T-helper 1 cell (primary cell): ENCODE measurements at places on chromosomes 2 and 18.

DNA sequence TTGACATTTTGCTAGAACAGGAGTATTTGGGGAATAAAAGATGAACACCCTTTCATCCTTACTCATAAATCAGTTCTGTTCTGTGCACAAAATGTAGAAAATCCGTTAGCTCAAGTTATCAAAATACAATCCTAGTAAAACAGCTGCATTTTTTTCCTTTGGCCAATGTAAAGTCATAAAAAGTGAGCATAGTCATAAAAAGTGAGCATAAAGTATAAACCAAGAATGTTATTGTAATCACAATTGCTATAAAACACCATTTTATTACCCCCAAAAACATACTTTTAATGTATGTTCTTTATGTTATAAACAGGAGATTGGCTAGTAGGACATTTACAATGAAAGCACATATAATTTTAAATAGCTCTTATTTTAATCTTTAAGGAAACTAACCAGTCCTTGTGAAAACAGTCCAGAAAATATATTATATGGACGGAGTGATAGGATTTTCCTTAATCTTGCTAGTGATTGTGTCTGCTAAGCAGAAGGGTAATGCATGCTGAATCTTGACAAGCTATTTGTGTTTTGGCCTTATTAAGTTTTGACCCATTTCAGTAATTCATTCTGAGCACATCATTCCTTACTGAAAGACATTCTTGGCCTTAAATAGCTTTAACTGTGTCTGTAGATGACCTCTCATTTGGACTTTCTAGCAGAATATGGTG, 891.8 kb downstream of the DSC3 start:
- DNase-seq, result no peak

DNA sequence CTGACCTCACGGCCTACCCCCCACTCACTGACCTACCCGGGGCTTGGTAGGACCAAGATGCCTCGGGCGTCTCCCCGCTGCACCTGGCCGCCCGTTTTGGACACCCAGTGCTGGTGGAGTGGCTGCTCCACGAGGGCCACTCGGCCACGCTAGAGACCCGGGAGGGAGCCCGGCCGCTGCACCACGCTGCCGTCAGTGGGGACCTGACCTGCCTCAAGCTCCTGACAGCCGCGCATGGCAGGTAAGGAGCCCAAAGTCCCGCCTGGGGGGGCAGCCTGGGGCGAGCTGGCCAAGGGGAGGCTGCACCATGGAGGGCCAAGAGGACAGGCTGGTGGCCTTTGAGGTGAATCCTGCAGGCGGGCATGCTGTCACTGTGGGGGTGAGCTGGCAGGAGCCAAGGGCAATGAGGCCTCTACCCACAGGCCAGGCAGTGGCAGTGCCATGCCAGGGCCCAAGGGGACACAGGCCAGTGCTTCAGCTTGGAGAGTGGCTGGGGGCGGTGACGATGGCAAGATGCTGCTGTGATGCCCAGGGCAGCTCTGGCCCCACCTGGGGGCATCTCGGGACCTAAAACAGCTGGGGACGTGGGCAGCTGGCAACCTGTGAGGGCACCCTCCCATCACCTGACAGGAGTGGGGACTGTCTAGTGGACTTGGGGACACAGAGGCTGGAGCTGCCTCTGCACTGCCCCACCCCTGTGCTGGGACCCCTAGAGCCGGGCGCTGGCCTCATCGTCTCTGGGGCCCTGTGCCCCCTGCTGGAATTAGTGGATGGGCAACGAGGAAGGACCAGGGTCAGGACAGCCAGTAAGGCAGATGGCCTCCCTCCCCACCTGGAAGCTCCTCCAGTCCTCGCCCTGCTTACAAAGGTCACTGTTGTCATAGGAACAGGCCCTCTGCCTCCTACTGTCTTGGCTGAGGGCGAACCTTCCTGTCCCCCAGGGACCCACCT, 2.0 kb downstream of the ESPNL start:
- no peak for DNase-seq

- DNase-seq, result no peak
Observed at GRCh38 chr2:215697003-215697402, 261.1 kb upstream of the FN1 start.

DNA sequence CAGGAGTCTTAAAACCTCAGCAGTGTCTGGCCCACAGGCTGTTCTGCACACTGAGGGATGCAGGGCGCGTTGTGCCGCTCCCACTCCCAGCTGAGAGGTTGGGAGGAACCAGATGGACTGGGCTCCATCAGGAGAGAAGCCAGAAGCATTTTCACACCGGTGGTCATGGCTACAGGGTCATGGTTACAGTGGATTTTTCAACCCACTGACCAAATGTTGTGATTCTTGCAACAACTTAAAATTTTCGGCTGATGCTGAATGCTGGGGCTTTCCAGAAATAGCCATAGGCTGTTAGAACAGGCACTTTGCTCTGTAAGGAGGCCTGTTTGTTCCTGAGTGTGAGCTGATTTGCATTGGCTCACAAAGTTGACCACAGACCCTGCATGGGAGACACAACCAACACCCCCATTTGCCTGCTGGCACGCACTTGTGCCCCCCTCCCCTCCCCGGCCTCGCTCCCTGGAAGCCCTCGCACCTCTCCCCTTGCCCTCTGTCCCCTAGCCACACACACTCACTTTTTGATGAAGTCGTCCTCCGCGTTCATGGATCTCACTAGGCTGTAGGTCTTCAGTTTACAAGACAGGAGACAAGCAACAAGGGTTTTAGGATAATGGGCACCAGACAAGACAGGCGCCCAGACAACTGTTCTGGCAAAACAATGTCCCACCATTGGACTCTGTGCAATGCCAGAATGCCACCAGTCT, 3.4 kb downstream of the LPIN1 start:
- no peak for DNase-seq

GRCh38 chr2:240424341-240425235, 10.9 kb upstream of the GPC1 start:
- no peak for DNase-seq

DNA sequence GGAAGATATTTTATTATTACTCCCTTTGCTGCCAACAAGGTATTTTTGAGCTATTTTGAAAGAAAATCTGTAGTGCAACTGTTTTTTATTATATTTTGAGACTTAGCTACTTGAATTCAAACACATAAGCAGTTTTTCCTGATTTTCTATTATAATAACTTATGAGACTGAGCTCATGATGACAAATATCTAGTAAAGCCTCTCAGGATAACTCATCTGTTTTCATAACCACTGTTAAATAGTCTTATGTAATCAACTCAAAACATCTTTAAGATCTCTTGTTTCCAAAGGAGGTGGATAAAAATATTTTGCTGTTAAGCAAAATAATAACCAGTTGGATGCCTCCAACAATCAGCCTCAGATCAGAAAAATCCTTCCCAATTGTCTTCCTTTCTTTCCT, 21.9 kb upstream of the PPP1CB start:
- DNase-seq, result no peak

DNA sequence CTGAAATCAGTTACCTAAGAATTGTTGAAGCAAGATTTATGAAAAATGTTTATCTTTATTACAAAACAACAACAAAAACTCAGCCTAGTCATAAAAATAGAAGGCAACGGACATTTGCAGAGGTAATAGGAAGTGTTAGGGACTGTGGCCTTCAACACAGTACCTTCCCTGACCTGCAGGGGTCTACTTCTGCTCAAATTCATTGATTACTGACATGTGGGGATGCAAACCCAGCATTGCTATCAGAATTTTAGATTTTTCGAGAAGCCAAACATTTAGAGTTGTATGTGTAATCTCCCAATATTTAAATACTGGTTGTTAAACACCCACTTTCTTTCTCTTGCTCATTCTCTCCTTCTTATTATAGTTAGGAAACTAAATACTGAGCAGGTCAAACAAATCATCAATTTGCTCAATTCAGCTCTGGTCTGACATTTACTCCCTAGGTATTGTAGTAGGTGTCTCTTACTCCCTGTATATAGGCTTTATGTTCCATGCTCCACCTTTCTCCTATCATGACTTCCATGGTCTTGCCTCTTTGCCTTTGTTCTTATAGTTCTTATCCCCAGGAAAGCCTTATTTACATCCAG, 198.5 kb downstream of the UBE2E3 start:
- no peak for DNase-seq

DNA sequence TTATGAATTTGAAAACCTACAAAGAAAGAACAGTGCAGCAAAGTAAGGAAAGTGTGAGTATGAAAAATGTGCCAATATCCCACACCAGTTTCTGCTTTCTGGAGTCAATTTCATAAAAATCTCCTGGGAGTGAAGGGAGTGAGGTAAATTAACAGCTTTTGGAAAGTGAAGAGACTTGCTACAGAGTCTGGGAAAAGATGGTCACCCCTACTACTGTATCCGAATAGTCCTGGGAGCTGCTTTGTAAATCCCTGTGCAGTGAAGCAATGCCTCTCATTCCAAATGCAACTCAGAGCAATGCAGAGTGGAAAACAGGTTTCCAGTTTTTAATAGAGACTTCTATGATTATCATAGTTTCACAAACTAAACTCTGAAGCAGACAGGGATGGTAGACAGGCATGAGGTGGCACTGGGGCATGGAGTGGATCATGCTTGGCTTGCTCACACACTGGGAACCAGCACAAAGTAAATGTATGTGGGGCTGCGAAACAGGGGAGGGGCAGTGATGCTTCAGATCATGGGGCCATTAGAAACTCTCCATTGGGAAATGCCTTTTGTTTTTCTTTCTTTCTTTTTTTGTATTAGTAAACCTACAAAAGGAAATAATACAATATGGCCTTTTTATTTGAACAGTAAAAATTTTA, 10.6 kb downstream of the COL5A2 start:
- no peak for DNase-seq

DNA sequence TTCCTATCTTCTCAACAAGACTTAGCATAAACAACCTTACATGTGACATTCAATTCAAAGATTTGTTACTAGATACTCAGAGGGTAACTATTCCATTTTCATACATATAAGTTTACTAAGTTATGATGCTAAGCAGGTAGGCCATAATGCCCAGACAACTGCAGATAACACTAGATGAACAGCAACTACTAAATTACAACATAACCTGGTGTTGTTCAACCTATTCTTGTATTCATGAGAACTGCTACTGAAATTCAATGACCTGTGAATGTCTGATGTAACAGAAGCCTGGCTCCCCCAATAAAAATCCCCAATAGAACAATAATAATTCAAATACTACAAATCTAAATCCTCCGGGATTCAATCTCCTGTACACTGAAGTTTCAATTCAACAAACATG, 24.8 kb downstream of the FEZ2 start:
- DNase-seq, result no peak

- no peak for DNase-seq
Observed at GRCh38 chr2:84870306-84870705, 10.6 kb downstream of the TRABD2A start.

- DNase-seq, result no peak
Observed at GRCh38 chr2:180012523-180012922, 5.4 kb upstream of the CWC22 start.

DNA sequence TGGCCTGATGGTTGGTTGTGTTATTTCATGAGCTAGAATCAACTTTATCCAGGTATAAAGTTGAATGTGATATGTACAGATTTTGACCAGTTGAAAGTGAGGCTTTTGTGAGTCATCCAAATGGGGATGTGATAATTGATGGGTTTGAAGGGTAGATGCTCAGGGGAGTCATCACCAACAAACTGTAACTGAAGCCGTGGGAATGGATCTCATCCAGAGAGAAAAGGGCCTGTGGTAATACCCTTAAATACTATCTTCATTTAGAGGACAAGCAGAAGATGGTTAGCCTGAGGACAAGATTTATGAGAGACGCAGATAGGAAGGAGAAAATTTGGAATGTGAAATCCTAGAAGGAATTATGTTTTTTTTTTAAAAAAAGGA, 90.5 kb upstream of the MYO3B start:
- no peak for DNase-seq

DNA sequence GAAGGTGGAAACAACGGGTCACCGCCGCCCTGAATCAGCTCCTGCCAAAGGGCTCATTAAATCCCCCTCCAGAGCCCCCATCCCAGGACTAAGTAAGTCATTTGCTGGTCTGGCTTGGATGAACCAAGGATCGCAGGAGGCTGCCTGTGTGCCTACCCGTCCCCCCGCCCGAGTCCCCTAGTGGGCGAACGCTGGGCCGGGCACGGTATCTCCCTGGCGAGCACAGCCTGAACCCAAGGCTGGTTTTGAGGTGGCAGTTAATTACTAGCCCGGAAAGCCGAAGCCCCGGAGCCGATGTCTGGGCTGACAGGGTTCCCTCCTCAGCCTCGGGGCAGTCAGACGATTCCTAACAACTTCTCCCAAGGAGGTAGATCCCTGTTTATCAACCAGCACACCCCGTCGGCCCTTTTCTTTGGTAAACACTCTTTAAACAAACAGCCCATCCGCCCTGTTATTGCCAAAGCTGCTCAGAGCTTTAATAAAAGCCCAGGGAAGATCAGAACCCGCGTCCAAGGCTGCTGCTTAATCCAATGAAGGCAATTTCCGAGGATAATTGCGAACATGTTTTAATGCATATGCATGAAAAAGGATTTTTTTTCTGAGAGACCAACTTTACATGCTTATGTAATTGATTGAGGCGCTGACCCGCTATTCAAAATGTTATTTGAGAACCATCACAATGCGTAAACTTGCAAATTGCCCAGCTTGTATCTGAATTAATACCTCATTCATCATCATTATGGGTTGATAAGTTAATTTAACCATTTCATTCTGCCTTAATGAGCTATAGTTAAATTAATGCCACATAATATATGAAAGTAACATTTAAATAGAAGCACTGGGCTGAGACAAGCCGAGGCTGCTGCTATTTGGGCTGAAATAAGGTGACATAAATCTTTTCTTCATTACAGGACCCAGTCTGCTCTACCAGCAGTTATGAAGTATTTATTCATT, 10.5 kb downstream of the EVX2 start:
- DNase-seq, result no peak

GRCh38 chr2:176490061-176490861, 221.0 kb downstream of the MTX2 start:
- DNase-seq, result no peak

DNA sequence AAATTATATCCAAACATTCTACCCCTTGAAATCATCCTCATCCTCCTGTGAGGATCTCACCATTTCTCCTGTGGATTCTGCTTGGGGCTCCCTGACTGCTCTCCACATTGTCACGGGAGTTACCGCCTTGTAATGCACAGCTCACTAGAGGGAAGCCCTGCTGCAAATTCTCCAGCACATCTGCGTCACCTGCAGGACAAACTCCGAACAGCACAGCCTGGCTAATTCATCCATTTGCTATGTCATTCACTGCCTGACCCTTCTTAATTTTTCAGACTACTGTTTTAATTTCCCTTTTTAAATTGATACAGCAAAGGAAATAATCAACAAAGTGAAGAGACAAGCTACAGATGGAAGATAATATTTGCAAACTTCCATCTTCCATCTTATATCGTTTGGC, 627.4 kb downstream of the FBXO15 start:
- no peak for DNase-seq
